ENCODE measurements at places on chromosomes 5 and 9.

DNA sequence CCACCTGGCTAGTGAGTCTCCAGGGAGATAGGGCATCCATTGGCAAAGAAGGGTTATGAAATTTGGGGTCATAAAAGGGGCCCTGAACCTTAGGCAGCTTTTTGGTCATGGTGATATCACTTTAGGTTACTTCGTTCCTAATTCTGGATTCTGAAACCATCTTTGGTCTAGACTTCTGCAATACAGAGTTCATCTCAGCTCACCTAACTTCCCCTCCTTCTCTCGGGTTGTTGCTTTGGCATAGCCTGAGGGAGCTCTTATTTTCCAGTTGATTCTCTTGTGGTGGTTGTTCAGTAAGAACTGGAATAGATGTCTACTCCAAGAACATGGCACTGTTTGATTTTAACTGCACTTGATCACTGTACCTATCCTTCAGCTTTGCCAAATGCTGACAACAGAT, 148.9 kb upstream of the RUSC2 start:
- DNase-seq: no peak

GRCh38 chr5:80921026-80921425, 39.1 kb upstream of the RASGRF2 start:
- no peak for DNase-seq

DNA sequence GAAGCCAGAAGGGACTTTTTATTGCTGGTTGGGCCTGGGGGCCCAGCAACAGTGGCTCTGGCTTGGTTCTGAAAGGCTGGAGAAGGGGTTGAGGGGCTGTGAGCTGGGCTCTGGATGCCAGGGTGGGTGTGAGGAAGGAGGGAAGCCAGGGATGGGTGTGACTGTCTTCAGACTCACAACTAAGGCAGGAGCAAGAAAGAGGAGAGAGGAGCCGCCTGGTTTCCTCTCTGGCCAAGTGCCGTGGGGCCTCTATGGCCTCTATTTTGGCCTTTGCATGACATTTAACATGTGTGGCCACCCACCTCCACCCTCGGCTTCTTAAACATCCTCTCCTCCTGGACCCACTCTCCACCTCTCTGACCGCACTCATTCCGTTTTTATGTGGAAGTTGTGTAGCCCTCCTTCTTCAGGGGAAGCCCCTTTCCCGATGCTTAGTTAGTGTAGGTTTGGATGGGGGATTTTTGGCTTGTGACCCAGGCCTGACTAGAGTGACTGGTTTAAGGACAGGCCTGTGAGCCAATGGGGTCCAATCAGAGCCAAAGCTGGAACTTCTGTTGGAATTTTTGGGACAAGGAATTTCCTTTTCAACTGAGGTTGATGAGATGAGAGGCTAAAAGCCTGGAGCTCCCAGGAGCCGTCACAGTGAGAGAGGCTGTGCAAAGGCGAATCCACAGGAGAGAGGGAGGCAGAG, 517.8 kb downstream of the CCDC171 start:
- no peak for DNase-seq

- DNase-seq: no peak
Measured at GRCh38 chr9:98654247-98654646, 54.5 kb downstream of the GABBR2 start.

DNA sequence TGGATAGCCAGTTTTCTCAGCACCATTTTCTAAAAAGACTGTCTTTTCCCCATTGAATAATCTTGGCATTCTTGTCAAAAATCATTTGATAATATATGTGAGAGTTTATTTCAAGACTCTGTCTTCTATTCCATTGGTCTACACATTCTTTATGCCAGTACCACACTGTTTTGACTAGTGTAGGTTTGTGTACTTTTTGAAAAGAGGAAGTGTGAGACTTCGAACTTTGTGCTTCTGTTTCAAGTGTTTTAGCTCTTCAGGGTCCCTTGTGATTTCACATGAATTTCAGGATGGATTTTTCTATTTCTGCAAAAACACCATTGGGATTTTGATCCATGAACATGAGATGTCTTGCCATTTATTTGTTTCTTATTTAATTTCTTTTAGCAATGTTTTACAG, 78.5 kb upstream of the ALDH1A1 start:
- DNase-seq: no peak

- no peak for DNase-seq
Measured at GRCh38 chr5:130720355-130720754, 444.7 kb downstream of the HINT1 start.

- DNase-seq: no peak
Measured at GRCh38 chr9:34522091-34522887, 501 bp downstream of the ENHO start.

- no peak for DNase-seq
Measured at GRCh38 chr5:179190851-179191505, 130.8 kb downstream of the ZNF354C start.

DNA sequence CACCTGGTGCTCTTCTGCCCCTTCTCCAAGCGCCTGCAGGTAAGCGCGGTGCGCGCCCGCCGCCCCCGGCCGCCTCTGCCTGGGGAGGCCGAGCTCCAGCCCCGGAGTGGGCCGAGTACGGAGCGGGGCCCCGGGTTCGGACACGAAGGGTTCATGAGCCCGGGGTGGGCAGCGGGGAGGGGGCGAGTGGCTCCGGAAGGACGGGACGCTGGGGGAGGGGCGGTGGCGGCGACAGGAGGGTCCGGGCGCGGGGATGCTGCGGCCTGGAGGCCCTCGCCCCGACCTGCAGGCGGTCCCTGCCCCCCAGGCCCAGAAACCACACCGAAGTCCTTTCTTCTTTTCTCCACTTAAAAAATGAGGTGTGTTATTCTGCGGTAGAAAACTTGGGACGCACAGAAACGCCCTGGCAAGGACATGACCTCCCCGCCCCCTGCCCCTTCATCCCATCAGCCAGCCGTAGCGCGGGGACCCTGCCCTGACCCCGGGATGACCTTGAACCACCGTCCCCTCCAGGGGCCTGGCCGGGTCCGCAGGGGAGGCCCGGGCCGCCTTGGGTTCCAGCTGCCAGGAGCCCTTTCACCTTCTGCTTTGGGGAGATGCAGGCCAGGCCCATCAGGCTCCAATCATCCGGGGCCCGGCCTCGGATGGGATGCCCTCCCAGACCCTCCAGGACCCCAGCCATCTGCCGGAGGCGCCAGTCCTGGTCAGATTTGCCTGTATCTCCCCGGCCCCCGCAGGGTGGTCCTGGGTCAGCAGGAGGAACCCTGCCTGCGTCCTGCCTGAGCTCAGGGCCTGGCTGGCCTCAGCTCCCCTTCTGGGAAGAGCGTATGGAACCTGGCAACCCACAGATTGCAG, 545 bp downstream of the DIPK1B start:
- DNase-seq: no peak

GRCh38 chr5:87120518-87121303, 147.0 kb upstream of the RASA1 start:
- no peak for DNase-seq

GRCh38 chr5:177049285-177049684, 26.8 kb downstream of the ZNF346 start:
- DNase-seq: no peak

- DNase-seq: no peak
Measured at GRCh38 chr5:172501708-172502320, 47.5 kb upstream of the SH3PXD2B start.

DNA sequence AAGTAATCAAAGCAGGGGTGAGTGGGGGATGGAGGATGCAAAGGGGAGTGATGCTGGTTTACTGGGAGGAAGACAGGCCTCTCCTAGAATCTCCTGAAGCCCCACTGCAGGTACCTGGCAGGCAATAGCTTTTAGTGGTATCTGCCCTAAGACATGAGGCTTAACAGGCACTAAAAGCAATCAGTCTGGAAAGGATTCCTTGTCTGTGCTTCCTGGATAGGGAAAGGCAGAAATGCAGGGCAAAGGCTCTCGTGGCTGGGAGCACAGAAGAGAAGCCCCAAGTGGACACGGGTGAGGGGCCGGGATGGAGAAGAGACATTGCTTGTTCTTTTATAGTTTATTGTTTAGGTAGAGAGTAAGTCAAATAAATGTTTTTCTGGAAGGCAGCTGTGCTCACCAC, 40.1 kb downstream of the CCNJL start:
- DNase-seq: no peak

DNA sequence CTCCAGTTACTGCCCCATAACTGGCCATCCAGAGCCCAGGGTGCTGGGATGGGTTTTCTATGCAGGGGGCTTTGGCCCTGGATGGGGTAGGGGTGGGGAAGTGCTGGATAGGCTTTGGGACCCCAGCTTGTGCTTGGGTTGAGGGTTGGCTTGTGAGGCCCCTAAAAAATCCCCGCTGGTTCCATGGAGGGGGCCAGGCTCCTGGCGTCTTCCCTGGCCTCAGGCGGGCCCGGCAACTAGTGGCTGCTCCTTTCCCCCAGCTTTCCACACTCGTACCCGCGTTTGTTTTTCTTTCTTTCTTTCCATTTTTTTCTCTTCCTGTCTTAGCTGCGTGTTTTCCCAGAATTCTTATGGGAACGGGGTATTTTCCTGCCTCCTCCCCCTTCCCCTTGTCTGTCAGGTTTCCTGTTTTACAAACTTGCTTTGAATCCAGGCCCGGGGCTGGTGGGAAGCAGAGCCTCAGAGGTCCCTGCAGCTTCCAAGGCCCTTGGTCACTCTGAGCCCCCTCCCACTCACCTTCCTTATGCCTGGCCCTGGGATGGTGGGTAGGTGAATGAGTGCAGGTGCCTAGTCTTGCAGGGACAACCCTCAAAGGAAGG, 40.2 kb downstream of the RGS3 start:
- DNase-seq: no peak

DNA sequence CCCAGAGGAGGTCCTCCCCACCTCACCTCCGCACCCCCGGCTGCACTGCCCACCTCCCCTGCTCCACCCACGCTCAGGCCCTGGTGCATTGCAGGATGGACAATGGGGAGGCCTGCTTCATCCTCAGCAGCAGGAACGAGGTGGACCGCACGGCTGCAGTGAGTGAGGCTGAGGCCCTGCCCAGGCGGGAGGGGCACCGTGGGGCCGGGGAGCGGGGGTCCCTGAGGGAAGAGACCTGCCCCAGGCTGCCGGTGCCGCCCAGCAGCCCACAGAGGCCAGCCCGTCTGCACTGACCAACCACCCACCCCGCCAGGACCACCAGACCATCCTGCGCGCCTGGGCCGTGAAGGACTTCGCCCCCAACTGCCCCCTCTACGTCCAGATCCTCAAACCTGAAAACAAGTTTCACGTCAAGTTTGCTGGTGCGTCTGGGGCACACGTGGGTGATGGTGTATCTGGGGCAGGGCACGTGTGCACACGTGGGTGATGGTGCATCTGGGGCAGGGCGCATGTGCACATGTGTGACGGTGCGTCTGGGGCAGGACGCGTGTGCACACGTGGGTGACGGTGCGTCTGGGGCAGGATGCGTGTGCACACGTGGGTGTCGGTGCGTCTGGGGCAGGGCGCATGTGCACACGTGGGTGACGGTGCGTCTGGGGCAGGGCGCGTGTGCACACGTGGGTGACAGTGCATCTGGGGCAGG, 66.7 kb downstream of the KCNT1 start:
- DNase-seq: no peak

GRCh38 chr5:127950707-127951391, 132.7 kb upstream of the SLC12A2 start:
- DNase-seq: no peak

- no peak for DNase-seq
Measured at GRCh38 chr5:94627191-94627590, 8.7 kb downstream of the SLF1 start.

DNA sequence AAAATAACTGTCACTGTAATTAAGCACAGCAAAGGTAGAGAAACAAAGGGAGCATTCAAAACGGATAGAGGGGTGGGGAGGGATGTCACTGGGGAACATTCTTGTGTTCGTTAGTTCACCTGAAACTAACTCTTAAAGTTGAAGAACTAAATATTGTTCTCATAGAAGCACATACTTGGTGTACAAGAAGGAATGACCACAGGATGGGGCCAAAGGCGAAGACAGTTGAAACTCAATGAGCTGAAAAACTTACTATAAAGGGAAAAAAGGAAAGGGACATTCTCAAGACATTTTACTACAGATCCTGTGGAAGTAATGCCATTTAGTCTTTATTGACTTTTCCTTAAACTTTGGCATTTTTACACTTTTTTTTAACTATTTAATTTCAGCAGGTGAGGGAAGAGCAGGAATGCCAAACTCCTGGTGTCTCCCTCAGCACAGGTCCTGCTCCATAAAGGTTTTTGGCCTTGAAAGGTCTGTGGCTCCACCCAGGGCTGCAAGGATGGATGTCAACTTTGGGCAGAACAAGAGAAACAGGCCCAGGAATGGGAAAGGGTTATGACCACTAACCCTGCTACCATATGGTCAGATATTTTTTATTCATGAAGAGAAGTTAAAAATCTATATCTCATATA, 197.6 kb upstream of the RASA1 start:
- no peak for DNase-seq

Data from CD4-positive, alpha-beta T cell (primary cell).